ENCODE measurements at places on chromosomes 1 and 21.

DNA sequence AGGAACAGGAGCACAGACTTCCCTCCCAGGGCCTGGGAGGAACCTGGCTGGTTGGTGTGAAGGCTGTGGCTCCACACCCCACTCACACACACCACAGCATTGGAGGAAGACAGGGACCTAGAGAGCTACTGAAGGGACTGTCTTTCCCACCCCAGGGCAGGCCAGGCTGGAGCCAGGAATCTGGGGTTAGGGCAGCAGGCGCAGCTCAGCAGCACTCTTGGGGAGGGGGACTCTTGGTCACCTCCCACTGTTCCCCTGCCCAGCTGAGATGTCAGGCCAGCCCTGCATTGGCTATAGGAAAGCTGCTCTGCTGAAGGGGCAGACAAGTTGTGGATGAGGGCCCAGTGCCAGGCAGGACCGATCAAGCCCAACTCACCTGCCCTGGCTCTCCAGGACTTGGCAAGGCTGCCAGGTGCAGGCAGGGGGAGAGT is 1.6 kb upstream of the PLEKHA6 start:
- DNase-seq = no peak

- no peak for DNase-seq
These were observed 31.1 kb downstream of the EEIG2 start for GRCh38 chr1:108590957-108591356.

DNA sequence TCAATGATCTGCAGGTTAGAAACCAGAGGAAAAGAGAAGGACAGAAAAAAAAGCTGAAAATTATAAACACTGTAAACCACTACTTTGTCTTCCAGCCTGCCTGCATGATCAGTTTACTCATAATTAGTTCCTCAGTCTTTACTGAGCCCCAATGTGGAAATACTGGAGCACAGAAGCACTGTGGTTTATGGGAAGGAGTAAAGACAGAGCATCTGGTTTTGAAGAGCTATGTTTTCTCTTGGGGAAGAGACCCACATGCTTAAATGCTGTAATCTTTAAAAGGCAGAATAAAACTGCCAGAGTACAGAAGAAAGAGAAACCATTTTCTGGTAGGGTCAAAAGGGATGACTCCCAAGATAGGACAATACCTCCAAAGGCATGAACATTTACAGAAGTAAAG is 159.0 kb upstream of the ZNHIT6 start:
- DNase-seq = no peak

DNA sequence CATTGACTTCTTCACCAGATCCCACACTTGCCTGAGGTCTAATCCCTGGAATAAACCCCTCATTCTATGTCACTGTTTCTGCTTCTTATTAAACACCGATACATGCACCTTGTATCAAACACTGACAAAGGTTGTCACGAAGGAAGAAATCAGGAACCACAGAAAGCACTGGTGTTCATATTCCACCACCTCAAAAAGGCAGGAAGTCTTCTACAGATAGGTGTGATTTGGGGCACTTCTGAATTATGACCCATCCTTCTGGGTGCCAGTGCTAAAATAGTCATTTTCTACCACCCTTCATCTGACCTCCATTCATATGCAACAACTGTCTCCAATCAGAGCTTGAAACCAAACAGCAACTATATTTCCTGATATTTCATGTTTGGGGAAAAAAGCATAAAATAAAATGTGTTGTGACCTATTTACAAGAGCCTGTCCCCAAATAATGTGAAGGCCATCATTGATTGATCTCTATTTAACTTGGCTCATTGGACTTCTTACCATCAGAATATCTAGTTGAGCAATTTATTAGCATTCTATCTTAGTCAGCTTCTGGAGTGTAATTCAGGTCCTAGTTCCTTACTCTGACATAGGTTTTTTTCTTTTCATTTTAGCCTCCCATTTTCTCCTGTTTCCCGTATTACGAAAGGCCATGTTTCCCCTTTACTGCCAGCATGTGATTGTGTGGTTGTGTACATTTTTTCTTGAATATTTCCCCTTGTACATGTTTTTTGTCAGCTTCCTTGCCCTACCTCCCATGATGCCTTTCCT is 43.1 kb downstream of the DUSP10 start:
- no peak for DNase-seq

- no peak for DNase-seq
These were observed 191.9 kb upstream of the DMRTA2 start for GRCh38 chr1:50615036-50615750.

DNA sequence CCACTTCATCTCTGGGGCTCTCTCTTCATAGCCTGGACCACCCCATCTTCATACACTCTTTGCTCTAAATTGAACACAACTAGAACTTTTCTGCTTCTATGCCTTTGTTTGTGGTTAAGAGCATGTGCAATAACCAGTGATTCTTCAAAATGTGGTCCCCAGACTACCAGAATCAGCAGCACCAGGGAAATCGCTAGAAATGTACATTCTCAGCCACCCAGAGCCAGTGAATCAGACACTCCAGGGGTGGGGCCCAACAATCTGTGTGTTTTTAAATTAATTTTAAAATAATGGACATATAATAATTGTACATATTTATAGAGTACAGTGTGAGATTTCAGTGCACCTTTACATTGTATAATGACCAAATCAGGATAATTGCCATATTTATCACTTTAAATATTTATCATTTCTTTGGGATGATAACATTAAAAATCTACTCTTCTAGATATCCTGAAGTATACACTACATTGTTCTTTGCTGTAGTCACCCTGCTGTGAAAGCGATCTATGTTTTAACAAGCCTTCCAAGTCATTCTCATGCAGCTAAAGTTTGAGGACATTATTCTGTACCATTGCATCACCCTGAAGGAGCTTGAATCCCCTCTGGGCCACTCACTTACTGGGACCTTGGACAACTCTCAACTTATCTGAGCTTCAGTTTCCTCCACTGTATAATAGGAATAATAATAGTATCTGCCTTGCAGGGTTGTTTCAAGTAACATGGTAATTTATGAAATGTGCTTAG is 10.8 kb downstream of the GRHL3 start:
- no peak for DNase-seq

GRCh38 chr1:94698759-94699502 is 121.2 kb upstream of the SLC44A3 start:
- DNase-seq = no peak

DNA sequence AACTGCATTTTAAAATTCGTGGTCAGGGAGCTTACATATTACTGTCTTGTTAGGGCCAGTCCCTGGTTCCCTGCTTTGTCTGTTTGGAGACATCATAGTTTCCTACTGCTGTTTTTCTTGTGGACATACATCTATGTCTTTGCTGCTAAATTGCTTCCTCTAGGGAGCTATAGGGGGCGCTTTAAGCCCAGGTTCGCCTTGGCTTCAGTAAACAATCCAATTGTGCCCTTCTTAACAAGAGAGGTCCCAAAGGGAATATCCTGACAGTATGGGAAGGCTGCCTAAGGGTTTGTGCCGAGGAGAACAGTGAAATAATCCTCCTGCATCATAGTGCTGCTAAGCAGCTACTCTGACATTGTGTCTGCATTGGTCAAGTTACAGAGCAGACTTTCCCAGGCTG is 112.5 kb downstream of the USH2A start:
- DNase-seq = no peak

DNA sequence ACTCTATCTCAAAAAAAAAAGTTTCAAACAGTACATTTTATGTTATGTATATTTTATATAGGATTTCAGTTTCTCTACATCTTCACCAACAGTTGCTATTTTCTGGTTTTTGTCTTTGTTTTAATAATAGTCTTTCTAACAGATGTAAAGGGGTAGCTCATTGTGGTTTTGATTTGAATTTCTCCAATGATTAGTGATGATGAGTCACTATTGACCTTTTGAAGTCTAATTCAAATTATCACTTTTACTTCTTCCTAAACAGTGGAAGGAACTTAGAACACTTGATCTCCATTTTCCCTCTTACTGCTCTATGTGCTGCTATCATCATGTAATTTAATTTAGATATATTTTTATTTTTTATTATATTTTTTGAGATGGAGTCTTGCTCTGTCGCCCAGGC is 31.7 kb upstream of the SHCBP1L start:
- no peak for DNase-seq

- DNase-seq = no peak
These were observed 15.6 kb downstream of the ARHGEF2 start for GRCh38 chr1:155962599-155963211.

DNA sequence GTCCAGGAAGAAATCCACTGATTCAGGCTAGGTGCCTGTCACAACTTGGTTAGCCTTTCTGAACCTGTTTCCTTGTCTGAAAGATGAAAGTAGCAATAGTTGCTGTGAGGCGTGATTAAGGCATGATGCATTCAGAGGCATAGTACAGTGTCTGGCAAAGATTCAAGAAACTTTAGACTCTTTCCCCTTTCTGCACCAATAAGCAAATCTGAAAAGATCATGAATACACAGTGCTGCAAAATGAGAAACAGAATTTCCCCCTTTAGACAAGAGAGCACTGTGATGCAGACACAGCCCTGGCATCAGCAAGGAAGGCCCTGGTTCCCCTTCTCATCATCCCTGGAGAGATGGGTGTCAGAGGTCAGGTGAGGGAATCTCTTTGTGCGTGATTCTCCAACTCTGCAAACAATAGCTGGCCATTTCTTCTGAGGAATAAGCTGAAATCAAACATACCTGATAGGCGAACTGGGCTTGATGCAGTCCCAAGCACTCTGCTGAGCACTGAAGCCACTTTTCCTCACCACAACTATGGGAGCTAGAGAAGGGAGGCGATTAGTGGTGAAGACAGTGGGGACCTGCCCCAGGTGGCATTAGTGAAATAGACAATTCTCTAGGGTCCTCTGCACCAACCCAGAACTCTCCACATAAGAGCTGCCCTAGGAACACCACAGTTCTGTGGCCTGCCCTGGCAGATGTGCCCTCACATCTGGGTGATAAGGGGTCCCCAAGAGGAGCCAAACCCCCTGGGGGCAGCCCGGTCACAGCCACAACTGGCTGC is 41.7 kb downstream of the ITPKB start:
- DNase-seq = no peak

- DNase-seq = no peak
These were observed 66.3 kb downstream of the VWA5B1 start for GRCh38 chr1:20356850-20357459.

DNA sequence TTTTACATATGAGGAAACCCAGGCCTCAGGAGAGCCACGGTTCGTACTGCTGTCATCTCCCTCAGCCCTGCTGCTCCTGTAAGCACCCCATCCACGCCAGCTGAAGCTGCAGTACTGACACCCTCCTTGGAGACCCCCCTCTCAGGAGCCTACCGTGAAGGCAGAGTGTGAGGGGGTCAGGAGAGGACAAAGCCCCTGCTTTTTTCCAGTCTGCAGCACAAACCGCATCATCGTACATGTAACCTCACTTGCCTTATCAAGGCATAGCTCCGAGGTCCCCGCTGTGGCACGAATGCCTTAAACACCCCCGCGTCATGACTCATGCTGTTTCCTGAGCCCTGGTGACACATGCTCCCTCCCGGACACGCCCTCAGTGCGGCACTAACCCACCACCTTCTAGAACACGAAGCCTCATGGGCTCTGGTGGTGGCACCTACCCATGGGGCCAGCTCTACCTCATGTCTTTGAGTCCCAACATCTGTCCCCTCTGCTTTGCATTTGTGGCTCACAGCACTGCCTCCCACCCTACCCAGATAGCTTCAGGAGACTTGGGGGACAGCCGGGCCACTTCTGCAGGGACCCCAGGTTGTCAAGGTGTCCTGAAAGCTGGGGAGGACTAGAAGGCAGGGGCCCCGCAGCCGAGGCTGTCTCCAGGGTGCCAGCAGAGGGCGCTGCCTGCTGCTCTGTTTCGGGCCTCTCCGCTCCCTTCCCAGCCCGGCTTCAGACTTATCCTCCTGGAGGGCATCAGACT is 4.9 kb downstream of the SH3BGRL3 start:
- no peak for DNase-seq

DNA sequence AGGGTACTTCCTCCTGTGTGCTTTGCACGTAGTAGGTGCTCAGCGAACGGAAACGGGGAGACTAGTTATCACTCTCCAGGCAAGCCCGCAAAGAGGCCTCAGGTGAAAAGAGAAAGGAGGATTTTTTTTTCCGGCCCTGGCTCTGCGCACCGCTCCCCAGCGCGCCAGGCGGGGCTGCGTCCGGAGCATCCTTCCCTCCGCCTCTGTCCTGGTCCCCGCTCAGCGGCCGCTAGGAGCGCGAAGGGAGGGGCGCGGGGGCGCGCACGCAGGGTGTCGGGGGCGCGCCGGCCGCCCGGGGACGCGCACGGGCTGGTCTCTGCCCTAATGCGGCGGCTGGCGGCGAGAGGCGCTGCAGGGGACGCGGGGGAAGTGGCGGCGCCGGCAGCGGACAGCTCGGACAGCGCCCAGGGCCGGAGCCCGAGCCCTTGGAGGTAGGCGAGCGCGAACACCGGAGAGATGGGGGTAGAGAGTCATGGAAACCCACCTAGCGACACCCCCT is 42.3 kb upstream of the NFASC start:
- DNase-seq = no peak

DNA sequence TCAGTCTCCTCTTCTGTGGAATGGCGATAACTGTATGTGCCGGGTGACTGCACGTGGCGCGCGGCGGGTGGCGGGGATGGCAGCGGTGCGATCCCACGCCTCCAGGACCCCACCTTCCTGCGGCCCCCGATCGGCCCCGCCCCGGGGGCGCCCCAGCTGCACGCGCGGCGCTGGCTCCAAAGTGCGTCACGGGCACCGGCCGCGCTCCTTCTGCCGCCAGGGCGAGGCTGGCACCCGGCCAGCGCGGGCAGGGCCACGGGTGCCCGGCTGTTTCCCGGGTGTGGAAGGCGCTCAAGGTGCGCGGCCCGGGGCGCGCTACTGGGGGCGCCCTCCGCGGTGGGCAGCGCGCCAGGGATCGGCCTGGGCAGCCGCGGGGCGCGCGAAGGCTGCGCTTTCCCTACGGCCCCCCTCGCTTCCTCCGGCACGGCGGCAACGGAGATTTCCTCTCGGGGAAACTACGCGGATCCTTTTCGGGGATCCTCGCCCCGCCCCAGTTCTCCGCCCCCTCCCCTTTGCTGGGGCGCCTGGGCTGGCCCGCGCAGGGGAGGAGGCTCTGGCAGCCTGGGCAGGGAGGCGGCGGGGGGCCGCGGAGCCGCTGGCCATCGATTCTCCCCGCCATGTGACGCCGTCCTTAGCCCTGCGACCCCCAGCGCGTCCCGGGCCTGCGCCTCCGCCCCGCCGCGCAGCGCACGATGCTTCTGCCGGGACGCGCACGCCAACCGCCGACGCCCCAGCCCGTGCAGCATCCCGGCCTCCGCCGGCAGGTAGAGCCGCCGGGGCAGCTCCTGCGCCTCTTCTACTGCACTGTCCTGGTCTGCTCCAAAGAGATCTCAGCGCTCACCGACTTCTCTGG is at the start of gene EVA1C:
Gene EVA1C (plus strand): TSS at position 545 of the 853 bp plus-strand sequence. CDS start 148 bp downstream, at position 693.
- no peak for DNase-seq

DNA sequence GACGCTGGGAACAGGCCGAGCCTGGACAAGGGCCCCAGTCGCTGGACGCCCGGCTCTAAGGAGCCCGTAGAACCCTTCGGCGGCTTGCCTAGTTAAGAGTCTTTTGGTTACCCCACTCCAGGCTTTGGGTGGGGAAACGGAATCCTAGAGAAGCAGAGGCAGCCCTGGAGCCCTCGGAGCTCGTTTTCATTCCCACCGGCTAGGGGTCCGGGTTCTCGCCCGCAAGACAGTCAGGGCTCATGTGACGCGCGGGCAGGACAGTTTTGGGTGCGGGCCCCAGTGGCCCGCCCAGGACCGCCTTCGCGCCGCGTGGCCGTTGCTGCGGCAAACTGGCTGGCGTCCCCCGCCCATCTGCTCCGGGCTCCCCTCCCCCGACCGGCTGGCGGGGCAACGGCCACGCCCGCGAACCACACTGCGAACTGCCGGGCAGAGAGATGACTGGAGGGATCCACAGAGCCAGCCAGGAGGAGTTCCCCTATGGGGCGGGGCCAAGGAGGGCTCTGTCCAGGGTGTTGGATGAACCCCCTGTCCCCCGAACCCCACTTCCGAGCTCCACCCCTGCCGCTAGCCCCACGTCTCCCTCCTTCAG is 829 bp upstream of the HES2 start:
- DNase-seq = no peak

GRCh38 chr1:76073481-76073880 is 1.1 kb upstream of the ST6GALNAC3 start:
- no peak for DNase-seq
